Foreskin fibroblast (primary cell): ENCODE measurements at places on chromosomes 7 and 10.
A peak's percentile ranks its signal among the peaks of the same experiment; 100 is the strongest.

DNA sequence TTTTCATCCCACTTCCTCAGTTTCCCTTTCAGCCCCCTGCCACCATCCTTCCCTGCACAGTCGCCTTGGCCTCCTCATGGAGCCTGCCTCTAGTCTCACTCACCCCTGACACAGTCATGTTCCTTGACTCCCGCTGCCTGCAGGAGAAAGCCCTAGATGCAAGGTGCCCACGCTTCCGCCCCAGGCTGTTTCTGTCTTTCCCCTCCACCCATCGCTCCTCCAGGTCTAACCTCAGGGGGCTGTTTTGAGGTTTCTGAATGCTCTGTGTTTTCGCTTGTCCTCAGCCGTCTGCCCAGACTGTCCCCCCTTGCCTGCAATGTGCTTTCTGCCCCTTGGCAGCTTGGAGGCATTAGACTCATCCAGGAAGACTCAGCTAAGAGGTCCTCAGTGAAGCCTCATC, 89.9 kb downstream of the EMX2 start:
- no peak for DNase-seq

DNA sequence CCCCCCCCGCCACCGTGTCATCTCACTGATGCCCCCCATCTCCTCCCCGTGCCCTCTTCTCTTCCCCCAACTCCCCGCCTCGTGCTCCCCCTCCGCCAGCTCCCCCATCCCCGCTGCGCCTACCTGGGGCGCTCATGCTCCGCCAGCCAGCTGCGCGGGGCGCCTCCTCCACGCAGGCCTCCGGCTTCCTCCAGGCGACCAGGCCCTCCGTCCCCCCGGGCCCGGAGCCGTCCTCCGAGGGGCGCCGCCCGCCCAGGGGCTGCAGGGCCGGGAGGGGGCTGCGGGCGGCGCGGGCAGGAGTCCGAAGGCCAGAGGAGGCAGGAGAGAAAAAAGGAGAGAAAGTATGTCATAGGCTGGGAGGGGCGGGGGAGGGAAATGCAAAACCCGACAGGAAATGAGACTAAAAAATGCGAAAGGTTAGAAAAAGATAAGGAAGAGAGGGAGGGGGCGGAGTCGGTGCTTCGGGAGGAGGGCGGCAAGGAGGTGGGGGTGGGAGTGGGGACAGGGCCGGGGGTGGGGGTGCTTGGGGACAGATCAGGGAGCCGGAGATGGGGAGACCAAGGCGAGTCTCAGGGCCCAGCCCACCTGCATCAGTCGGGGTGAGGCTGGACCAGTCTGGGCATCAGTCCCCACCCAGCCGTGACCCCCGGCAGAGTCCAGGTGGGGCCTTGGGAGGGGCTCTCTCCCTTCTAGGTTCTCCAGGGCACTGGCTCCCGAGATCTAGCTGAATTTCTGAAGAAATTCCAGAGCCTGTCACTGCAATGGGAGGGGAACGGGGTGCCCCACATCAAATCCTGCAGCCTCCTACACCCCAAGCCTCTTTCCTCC, at the start of gene CARD11:
CARD11 (minus strand) TSS at position 324 of the 828 bp plus-strand sequence. CDS start 85,361 bp downstream, outside the sequence.
- DNase-seq = no peak

DNA sequence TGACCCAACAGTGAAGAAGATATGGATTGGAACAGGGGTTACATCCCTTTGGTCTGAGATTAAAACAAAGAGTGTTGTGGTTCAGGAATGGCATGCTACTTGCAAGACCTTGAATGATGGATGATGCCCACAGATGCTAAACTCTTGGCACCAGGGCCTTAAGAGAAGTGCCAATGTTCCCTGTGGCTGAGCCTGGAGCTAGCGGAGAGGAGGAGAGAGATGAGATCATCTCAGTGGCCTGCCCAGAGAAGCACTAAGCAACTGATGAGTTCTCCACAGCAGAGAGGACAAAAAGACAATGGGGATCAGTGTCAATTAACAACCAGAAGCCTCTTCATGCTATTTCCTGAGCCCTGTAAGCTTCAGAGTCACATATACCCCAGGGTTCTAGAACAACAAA, 97.8 kb downstream of the ELAPOR2 start:
- DNase-seq = no peak

- DNase-seq = no peak
These were observed 937.7 kb downstream of the SORCS1 start for GRCh38 chr10:106226828-106227227.

DNA sequence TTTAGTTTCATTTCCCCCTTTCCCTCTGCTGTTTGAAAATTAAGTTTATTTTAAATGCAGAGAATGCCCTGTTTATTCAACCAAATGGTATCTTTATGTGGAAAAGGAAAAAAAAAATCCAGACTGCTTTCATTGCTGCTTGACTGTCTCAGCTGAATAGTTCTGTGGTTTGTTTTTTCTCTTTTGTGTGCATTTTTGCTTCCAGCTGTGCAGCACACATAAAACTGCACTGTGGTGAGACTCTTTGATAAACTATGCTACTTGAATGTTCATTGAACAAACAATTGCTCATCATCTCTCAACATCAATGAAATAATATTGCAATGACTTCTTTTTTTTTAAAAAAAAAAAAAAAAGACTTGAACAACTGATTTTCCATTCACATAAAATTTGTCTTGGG, 78.6 kb upstream of the GLI3 start:
- peak; percentile 21 for DNase-seq

- DNase-seq = no peak
These were observed 74.3 kb downstream of the SEMA3E start for GRCh38 chr7:83574616-83575015.

DNA sequence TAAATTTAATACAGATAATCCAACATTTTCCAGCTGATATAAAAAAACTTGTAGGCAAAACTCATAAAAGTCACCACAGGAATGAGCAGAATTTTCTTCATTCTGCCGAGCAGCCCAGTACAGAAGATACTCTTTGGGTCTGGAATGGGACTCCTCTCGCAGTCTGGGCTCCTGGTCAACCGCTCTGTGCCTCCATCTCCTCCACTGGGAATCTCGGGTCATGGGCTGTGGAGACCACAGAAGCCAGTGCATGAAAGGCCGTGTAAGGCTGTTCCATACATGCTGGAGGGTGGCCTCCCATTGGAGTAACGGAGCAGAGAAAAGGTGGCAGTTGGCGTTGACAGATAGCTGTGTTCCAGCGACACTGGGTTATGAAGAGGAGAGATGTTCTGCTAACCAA, 616.4 kb upstream of the MGMT start:
- no peak for DNase-seq

DNA sequence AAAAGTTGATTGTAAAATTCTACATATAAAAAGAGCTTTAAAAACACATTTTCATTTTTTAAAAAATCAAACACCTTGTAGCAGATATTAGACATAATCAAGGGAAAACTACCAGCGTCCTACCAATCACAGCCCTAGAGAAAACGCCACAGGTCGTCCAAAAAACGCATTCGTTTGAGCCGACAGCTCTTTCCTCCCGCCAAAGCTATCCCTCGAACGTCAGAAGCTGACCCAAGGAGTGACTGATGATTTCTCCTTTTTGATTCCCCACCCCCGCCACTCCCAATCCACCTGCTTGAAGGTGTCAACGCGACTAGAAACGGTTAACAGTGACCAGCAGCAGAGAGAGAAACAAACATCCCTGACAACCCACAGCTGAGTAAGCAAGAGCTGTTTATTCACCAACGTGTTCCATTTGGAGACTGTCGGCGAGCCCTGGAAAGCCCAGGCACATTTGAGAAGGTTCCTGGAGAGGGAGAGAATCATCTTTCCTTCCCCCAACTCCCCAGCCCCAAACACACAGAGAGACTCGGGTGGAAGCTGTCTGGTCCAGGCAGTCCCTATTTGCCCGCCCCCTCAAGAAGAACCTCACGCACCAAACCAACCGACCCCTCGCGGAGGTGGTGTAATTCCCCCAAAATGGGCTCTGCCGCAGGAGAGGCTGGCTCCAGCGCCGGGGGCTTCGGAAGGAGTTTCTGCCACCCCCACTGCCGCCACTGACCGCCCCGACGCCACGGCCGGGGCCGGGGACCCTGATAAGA, 622 bp downstream of the CPEB3 start:
- peak; percentile 23 for DNase-seq

DNA sequence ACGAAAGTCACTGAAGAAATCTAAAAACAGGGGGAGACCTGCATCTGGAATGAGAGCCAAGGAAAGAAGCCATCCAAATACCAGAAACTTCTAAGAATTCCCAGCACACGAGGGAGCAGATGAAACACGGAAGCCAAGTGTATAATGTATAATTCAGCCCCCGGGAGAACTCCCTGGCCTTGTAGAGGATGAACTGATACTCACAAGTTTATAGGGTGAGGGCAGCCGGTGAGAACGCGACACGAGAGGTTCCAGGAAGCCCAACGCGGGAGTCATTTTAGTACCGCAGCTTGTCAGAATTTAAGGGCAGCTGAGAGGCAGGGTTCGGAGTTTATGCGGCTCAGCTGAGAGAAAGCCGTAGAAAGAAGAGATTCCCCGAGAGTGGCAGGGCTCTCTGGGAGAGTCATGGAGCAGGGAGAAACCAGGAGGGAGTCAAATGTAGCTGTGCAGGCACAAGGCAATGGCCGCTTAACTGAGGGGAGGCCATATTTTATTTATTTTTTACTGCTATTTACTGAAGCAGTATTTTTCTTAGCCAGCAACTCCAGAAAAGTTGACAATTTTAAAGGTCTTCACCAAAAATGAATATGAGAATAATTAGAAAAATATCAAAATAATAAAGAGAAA, 164.0 kb downstream of the NPSR1 start:
- DNase-seq = no peak

GRCh38 chr10:25278180-25278579, 103.4 kb downstream of the GPR158 start:
- DNase-seq = no peak

GRCh38 chr10:33509231-33509831, 174.9 kb upstream of the NRP1 start:
- DNase-seq = peak; percentile 85

- DNase-seq = peak; percentile 90
These were observed 181.7 kb downstream of the HECW1 start for GRCh38 chr7:43294080-43294630.

DNA sequence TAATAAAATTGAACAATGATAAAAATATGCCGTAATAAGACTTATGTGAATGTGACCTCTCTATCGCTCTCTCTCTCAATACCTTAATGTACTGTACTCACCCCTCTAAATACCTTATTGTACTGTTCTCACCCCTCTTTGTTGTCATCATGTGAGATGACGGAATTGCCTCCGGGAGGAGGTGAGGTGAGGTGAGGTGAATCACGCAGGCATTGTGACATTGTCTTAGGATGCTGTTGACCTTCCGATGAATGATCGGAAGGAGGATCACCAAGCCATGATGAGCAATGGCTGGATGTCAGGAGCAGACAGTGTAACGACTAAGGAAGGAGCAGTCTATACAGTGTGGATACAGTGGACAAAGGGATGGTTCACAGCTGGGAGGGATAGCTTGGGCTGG, 87.4 kb upstream of the FAM20C start:
- no peak for DNase-seq

DNA sequence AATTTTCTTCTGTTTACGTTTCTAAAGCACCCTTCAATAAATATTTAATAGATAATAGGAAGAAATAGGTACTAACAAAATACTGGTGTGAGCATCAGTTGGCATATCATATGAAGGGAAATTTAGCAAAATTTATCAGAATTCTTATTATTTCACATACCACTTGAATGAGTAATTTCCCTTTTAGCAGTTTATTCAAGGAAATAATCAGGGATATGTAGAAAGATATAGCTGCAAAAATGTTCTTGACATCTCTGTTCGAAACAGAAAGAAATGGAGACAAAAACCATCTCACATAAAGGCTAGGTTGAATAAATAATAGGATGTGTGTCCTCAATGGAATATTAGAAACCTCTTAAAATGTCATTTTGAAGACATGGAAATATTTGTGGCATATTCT, 35.8 kb upstream of the PIP4K2A start:
- no peak for DNase-seq

DNA sequence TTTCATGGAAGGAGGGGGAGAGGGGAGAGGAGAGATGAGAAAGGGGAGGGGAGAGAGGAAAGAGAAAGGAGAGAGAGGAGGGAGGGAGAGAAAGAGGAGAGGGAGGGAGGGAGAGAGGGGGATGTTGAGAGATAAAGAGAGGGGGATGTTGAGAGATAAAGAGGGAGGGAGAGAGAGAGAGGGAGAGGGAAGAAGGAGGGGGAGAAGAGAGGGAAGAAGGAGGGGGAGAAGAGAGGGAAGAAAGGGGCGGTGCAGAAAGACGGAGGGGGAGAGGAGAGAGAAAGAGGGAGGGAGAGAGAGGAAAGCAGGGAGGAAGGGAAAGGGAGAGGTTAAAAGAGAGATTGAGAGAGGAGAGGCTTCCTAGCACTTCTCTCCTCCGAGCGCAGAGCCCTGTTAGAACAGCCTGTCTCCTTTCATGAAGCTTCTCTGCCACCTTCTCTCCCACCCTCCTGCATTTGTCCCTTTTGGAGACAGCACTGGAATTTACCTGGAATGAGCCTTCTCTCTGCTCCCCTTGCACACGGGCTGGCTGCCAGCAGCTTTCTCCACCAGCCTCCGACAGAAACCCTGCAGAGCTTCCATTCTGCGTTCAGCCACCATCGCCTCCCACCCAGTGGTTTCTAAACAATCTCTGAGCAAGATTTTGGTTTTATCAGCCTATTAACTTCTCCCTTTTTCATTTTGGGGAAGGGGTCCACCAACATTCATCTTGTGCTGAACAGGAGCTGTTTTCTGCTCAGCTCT, 74.0 kb upstream of the CARD11 start:
- DNase-seq = no peak

- no peak for DNase-seq
These were observed 8.3 kb upstream of the ZNF783 start for GRCh38 chr7:149253665-149254064.
